ENCODE measurements at places on chromosomes 6 and 20.

GRCh38 chr6:144265390-144265789 lies 19.7 kb upstream of the UTRN start:
- DNase-seq, result no peak

GRCh38 chr20:48374991-48375595 lies 452.7 kb downstream of the PREX1 start:
- DNase-seq, result peak; percentile 46

GRCh38 chr20:2794866-2795447 lies 5.5 kb downstream of the CPXM1 start:
- DNase-seq, result no peak

- no peak for DNase-seq
Measured at GRCh38 chr6:125392682-125393081, 90.9 kb upstream of the HDDC2 start.

DNA sequence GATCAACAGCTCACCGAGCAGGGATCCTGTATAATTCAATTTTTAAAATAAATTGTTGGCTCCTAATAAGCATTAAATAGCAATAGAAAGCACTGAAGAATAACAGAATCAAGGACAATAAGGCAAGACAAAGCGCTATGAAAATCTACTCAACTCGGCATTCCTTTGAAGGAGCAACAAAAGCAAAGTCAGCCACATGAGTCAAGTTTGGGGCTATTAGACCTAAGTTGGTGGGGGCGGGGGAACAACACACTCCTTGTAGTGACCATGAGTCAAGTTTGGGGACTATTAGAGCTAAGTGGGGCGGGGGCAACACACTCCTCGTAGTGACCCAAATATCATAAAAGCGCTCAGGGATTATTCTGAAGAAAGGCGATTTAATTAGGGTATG lies 120.0 kb downstream of the FOXC1 start:
- no peak for DNase-seq

- no peak for DNase-seq
Measured at GRCh38 chr6:138988469-138988834, 399 bp upstream of the REPS1 start.
